ENCODE measurements at places on chromosomes 11 and 22.

GRCh38 chr11:65873318-65874156 is 937 bp upstream of the EFEMP2 start:
- DNase-seq, result peak; percentile 90

DNA sequence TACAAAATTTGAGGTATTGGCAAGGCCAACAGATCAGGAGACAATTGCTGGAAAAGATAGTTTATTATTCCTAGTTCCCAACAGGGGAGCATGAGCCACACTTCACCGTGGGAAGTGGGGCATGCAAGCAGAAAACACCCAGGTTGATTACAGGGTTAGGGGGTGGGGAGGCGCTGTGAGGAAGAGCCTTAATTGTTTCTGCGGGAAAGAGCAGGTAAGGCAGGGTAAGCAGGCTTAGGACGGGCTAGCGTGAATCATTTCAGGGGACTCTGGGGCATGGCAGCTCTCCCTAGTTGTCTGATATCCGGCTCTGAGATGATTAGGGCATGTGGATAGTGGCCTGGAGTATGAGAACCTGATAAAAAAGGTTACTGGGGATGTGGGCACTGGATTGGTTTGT is 20.7 kb upstream of the HTR3A start:
- no peak for DNase-seq

DNA sequence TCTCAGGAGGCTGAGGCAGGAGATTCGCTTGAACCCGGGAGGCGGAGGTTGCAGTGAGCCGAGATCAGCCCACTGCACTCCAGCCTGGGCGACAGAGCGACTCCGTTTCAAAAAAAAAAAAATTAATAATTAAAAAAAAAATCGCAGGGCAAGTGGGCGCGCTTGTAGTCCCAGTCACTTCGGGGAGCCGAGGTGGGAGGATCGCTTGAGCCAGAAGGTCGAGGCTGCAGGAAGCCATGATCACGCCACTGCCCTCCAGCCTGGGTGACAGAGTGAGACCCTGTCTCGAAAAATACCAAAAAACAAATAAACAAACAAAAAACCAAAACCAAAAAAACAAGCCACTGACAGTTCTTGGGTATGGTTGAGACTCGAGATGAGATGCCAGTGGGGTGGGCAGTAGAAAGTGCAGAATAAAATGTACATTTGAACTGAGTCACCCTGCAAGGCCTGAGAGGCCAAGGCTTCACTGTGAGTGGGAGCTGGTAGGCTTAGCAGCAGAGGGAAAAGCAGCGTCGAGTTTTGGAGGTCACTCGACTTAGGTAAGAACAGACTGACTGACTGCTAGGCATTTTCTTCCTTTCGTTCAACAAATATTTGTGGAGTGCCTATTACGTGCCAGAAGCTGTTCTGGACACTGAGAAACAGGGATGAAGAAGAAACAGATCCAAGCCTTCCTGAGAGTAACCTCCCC is 635 bp upstream of the LDHA start:
- DNase-seq, result no peak

GRCh38 chr11:38089726-38090125 is 1491.7 kb upstream of the RAG2 start:
- no peak for DNase-seq

- DNase-seq, result no peak
Observed at GRCh38 chr22:23912293-23912903, 18.2 kb downstream of the MIF start.

- no peak for DNase-seq
Observed at GRCh38 chr22:20877715-20878114, 18.9 kb downstream of the SNAP29 start.

DNA sequence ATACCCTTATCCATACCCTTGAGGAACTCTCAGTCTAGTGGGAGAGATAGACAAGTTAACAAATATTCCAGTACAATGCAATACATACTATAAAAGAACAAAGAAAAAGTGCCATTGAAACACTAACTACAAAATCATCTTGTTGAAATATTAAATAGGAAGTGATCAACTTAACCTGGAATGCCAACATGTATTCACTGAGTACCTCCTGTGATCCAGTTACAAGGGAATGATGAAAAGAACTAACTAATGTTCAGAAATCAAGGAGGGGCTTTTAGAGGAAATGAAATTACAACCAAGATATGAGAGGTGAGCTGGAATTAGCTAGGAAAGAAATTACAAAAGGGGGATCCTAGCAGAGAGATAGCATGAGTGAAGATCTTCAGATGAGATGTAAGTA is 6.2 kb upstream of the FIBIN start:
- no peak for DNase-seq

Measured in putamen (tissue), 1 donor.